ENCODE measurements at places on chromosomes 3 and 15.

GRCh38 chr3:193701953-193702635, 109.1 kb downstream of the OPA1 start:
- DNase-seq = no peak

GRCh38 chr15:80876348-80876674, 97.1 kb downstream of the CEMIP start:
- no peak for DNase-seq

DNA sequence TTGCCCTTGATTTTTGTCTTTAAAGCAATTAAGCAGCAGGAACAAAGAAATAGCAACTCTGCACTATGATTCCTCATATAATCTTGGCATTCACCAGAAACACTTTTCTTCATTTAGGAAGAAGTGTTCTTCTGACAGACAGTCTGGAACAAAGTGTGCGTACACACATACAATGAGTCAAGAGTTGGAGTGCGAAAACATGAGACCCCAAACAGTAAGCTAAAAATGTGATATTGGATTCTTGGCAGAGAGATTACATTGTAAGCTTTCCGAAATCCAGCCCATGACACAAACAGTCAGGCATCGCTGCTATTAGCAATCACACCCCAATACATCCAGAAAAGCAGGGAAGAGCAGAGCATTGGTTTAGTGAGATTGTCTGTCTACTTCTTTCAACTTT, 306.7 kb upstream of the TBC1D5 start:
- no peak for DNase-seq

GRCh38 chr3:113794526-113794925, 44.1 kb upstream of the GRAMD1C start:
- DNase-seq = no peak

DNA sequence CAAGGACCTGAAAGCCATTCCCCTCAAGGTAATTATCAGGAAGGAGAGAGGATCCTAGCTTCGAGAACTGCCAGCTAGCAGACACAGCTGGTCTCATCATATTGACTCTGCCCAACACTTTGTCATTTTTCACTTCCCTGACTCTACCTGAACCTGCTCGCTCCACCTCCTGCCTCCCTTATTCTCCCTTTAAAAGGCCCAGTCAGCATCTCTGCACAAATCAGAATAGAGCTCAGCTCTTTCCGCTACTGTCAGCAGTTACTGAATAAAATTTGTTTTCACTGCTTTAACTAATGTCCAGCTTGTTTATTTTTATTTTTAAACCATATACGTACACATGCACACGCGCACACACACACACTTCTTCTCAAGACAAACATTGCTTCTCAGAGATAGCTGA, 57.2 kb upstream of the MCF2L2 start:
- DNase-seq = no peak

DNA sequence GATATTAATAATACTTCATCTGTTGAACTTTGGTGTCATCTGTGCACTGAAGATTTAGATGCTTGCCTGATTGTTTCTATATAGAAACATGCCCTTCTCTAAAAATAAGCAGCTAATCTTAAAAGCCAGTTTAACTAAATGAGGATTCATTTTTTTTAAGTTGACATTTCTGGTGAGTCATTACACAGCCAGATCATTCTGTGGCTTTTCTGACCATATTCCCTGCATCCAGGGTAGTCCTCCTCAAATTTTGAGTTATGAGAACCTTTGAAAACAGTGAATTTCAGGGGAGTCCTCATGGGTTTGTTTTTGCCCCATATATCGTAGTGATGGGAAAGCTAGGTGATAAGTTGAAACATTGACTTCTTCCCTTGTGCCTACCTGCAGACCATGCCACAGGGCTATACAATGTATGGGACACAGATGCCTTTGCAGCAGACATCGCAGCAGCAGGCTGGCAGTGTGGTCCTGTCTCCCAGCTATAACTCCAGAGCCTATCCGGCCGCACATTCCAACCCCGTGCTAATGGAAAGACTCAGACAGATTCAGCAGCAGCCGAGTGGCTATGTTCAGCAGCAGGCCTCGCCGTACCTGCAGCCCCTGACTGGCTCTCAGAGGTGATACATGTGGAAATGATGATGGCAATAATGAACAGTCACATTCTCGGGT, 26.5 kb upstream of the P2RY12 start:
- no peak for DNase-seq

DNA sequence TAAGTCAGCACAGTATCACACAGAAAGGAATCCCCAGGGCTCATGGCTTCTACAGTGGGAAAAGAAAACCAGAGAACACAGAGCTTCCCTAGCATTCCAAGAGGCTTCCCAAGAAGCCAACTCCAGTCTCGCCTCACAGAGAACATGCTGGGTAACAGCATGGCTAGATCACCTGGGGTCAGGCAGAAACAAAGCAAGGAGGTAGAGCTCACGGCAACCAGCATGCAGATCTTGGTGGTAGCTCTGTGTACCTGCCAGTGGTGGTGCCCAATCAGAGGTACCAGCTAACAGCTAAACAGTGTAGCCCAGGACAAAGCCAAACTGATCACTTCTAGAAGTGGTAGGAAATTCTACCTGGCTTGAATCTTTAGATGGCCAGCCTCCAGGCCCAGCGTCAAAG, 31.3 kb downstream of the POLQ start:
- no peak for DNase-seq

- no peak for DNase-seq
Observed at GRCh38 chr3:133491481-133492059, 81.9 kb upstream of the CDV3 start.

DNA sequence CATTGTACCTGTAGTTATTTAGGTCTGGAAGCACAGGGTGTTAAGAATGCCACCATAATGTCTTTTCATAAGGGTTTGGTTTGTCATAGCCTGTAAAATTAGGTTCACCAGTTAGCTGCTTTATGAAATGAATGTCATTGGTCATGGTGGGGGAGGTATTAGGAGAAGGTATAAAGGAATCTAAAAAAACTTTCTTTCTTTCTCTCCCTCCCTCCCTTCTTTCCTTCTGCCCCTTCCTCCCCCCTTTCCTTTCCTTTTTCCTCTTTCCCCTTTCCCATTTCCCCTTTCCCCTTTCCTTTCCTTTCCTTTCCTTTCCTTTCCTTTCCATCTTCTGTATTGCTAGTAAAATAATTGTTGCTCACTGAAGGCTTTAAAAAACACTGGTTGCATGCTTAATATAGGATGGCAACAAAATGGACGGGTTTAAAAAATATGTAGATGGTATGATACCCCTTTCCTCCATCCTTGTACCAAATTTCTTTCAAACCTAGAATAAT, 9.6 kb downstream of the ATP2C1 start:
- DNase-seq = no peak

DNA sequence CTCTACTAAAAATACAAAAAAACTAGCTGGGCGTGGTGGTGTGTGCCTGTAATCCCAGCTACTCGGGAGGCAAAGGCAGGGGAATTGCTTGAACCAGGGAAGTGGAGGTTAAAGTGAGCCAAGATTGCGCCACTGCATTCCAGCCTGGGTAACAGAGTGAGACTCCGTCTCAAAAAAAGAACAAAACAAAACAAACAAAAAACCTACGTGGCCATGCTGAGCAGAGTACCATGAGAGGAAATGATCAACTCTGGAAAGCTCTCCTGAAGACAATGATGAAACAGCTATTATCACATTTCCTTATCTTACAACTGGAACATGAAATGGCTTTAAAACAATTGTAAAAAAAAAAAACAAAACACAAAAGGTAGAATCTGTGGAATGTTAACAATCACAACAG, 75.2 kb downstream of the CHSY1 start:
- no peak for DNase-seq

DNA sequence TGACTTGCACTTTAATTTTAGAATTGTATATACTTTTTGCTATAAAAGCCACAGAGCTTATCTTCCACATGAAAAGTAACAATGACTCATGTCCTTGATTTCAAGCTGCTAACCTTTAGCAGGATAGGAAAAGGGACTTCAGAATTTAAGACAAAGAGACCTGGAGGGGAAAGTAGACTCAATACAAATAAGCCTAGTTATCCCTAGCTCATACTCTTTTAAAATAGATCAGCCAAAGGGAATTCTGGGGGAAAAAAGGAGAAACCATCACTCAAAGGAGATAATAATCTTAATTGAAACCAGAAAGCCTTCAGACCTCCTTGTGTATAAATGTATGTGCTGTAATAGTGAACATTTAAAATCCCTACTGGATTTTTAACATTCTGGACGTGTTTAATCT, 930.3 kb downstream of the NTRK3 start:
- DNase-seq = no peak

DNA sequence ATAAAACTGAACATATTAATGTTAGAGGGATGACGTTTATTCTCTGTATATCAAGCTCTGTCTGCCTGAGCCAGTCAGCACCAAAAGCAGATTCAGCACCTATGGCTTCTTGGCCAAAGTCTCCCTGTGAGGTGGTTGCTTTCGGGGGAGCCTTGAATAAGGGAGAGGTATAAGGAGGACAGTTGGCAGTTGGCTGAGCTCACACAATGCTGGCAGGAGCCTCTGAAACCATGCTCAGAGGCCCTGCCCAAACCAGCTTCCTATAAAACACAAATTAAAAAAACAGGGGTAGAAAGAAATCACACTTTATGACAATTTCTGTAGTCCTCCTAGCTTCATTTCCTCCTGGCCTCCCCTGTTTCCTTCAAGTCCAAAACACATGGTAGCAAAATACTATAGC, 18.8 kb downstream of the ARHGEF3 start:
- DNase-seq = peak; percentile 33

- peak; percentile 48 for DNase-seq
Observed at GRCh38 chr3:129315223-129315997, 36.7 kb downstream of the HMCES start.

- no peak for DNase-seq
Observed at GRCh38 chr3:121629601-121630000, 31.1 kb downstream of the HCLS1 start.

- DNase-seq = no peak
Observed at GRCh38 chr15:62035256-62035924, 24.9 kb downstream of the VPS13C start.

- no peak for DNase-seq
Observed at GRCh38 chr3:64975147-64975546, 287.3 kb upstream of the ADAMTS9 start.

- DNase-seq = peak; percentile 31
Observed at GRCh38 chr3:122030381-122031122, 8.5 kb upstream of the ILDR1 start.

- DNase-seq = no peak
Observed at GRCh38 chr3:109161487-109162123, 25.1 kb downstream of the C3orf85 start.

- no peak for DNase-seq
Observed at GRCh38 chr15:69974321-69974720, 123.4 kb downstream of the TLE3 start.
